ENCODE measurements at places on chromosomes 5 and 9.

- no peak for DNase-seq
These were observed 6.6 kb upstream of the CCDC187 start for GRCh38 chr9:136310273-136311030.

GRCh38 chr9:111925784-111926183, 29.2 kb downstream of the UGCG start:
- DNase-seq = no peak

DNA sequence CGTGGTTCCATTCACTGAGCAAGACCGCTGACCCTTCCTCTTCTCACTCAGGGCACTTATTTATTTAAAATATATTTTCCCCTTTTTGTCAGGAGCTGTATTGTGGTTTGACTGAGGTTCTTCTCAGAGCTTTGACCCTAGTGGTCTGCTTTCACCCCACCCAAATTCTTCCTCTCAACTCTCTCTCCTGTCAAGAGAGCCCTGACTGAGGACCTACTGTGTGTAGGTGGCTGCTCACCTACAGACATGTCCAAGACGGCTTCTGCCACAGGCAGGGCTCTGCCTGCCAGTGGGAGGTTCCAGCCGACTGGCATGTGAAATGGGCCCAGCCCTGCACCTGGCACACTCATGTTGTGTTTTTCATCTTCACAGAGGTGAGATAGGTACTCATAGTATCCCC, 5.2 kb downstream of the DCANP1 start:
- no peak for DNase-seq

- no peak for DNase-seq
These were observed 125.0 kb upstream of the NR5A1 start for GRCh38 chr9:124632077-124632621.

DNA sequence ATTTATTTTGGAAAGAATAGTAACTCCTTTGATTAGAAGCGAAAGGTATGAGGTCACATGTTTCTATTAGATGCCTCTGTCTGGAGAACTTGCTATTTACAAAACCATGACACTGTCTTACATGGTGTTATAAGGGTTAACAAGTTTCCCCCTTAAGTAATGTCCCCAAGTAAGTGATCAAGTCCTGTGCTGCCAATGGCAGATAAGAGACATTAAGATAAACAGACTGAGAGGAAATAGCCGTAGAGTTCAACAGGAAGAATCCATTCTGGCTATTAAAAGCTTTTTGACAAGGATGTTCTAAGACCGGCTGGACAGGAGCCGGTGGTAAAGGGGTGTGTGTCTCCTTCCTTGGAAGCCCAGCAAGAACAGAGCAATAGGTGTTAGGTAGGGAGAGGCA, 257.5 kb downstream of the GADD45G start:
- DNase-seq = no peak

DNA sequence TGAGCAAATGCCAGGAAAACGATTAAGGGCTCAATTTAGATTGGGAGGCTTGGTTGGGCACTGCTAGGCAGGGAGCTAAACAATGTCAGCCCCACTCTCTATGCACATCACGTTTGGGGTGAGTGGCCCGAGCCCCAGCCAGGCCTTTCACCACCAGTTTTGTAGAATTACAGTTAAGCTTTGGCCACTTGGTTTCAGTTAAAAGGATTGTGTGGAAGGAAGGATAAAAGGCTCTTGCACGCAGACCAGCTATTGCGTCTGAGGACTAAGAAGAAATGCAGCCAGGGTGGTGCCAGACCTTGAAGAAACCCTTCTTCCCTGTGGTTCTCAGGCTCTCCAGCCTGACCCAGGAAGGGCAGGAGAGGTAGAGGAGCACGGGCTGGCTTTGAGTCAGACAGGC, 125.3 kb upstream of the SLC44A1 start:
- DNase-seq = no peak

DNA sequence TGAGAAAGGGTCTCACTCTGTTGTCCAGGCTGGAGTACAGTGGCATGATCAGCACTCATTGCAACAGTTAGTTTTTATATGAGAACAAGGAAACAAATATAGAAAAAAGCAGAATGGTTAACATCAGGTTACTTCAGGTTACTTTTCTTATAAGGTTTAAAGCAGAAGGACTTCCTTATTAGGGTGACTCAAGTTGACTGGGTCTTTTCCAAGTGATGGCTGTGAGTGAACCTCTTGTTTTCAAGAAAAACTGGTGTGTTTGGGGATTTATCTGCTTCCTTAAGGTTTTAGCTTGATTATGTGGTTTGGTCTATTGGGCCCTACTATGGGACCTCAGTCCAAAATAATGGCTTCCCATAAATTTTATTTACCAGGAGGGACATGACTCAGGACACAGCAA, 99.2 kb downstream of the ARRDC3 start:
- peak; percentile 53 for DNase-seq

DNA sequence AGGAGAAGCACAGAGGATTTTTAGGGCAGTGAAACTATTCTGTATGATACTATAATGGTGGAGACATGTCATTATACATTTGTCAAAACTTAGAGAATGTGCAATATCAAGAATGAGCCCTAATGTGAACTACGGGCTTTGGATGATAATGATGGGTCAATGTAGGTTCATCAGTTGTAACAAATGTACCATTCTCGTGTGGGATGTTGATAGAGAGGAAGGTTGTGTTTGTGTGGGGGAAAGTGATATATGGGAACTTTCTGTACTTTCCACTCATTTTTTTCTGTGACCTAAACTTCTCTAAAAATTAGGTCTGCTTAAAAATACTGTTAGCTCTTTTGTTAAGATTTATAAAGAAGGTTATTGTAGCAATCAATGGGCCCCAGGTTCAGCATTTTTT, 138.9 kb downstream of the SPATA31D1 start:
- peak; percentile 0 for DNase-seq

GRCh38 chr5:54146916-54147315, 163.5 kb downstream of the ARL15 start:
- no peak for DNase-seq

- DNase-seq = no peak
These were observed 38.7 kb upstream of the SH3PXD2B start for GRCh38 chr5:172493002-172493401.

GRCh38 chr5:38574009-38574408, 17.6 kb upstream of the LIFR start:
- DNase-seq = no peak

DNA sequence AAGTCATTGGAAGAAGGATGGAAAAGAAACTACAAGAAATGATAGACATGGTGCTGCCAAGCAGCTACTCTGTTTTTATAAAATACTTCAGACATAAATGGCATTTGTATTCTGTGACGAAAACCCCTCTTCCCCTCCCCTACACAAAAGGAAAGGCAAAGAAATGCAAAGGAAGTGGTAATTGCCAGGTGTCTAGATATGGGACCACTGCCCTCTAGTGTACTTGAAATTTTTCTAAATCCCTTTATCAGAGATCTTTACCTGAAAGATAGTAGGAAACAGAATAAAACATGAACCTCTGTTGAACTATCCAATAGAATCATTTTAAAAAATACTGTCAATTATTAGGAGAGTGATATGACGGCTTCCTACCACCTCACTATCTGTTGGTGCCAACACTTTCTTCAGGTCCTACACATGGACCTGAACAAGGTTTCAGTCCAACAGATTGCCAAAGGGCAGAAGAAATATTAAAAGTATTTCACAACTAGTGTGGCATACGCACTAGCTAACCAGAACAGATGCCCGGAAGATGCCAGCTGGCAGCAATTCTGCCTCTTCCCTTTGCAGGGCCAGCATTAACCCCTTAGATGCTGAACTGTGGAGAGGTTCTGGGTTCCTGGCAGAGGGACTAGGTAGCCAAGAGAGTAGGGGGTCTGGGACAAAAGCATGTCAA, 104.1 kb downstream of the TSSK1B start:
- DNase-seq = no peak

- peak; percentile 11 for DNase-seq
These were observed 1603.4 kb downstream of the MAT2B start for GRCh38 chr5:165108809-165109208.

- no peak for DNase-seq
These were observed 13.1 kb upstream of the NCS1 start for GRCh38 chr9:130159057-130159456.

GRCh38 chr5:145908206-145908960, 28.0 kb upstream of the SH3RF2 start:
- DNase-seq = no peak

DNA sequence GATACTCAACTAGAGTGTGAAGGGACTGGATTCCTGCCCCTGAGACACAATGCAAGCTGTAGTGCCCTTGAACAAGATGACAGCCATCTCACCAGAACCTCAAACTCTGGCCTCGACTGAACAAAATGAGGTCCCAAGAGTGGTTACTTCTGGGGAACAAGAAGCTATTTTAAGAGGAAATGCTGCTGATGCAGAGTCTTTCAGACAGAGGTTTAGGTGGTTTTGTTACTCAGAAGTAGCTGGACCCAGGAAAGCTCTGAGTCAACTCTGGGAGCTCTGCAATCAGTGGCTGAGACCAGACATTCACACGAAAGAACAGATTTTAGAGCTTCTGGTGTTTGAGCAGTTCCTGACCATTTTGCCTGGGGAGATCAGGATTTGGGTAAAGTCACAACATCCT, 2.4 kb downstream of the ZNF483 start:
- no peak for DNase-seq

- DNase-seq = no peak
These were observed 13.8 kb downstream of the UGCG start for GRCh38 chr9:111910428-111910827.

DNA sequence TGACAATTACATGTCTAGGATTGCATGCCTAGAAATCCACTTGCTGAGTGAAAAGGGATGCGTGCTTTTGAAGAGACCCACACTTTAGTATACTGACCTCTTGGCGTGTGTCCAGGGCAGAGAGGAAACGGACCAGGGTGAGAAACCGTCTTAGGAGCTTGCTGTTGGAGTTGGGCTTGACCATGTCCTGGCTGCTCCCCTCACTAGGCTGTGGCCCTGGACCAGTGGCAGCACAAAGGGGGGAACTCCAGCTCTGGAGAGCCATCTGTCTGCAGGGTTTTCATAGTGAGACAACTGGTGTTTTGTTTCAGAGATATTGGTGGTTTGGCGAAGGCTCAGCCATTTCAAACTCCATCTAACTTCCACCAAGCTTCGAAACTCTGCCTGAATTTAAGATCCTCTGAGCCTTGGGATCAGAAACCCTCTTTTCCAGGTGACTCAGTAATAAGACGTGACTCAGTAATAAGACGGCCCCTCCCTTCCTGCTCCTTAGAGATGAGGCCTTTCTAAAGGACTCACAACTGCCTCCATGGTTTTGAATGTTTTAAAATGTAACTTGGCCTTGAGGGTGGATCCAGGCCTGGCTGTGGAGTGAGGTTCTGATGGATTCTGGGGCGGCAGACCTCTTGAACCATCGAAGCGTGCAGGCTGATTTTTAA, 165.8 kb downstream of the MELK start:
- no peak for DNase-seq

GRCh38 chr5:134506054-134507039, 19.1 kb upstream of the JADE2 start:
- DNase-seq = no peak

GRCh38 chr9:35073279-35073612, 821 bp upstream of the VCP start:
- DNase-seq = no peak

- DNase-seq = no peak
These were observed 208.4 kb upstream of the TBCA start for GRCh38 chr5:77984587-77984986.

- no peak for DNase-seq
These were observed 8.8 kb upstream of the SCGB3A1 start for GRCh38 chr5:180599981-180600553.

- DNase-seq = no peak
These were observed 107.4 kb upstream of the IFNE start for GRCh38 chr9:21589344-21590056.

DNA sequence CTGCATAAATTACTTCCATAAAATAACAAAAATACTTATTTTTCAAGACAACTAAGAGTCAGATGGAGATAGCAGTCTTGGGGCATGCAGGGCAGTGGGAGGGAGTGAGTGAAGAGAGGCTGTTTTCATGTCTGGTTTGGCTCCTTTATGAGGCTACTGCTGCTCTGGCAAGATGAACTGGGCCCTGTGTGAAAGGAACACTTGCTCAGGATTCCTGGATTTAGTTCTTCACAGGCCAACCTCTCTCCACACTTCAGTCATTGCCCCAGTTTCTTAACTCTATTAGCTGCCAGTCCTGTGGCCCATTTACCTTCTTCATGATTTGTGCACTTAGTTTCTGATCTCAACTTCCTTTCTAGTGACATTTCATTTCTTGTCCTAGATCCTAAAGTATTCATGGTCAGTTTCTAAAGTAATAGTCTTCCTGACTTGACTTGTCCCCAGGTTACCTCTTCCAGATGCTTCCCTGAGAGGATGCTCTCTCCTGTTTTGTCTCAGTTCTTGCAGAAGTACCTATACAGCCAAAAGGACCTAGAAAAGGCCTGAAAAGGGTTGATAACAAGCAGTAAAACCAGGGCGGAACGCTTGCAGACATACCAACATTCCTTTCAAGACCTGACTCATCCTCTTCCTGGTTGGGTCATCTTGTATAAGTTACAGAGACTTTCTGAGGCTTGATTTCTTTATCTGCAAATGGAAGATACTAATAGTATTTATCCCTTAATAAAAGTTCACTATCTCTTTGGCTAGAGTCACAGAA, 77.0 kb upstream of the ZFAND5 start:
- peak; percentile 71 for DNase-seq

DNA sequence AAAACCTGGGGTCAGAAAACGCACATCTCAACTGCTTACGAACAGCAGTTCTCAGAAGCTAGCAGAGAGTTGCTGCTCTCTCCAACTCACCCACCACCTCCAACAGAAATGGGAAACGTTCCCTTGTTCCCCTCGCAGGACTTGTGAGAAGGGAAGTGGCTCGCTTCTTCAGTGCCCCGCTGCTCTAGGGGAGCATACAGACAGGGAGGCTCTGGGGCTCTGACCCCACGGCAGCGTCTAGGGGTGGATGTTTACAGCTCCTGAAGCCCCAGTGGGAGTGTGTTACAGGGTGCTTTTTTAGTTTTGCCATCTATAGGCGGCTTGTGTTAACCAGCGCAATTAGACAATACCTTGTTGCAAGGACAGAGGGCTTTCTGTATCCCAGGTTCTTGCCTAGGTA, 267.7 kb upstream of the ACTBL2 start:
- DNase-seq = no peak

- no peak for DNase-seq
These were observed 24.3 kb upstream of the POMT1 start for GRCh38 chr9:131478421-131478868.

GRCh38 chr9:81682797-81683196, 6.5 kb downstream of the TLE1 start:
- peak; percentile 56 for DNase-seq

- peak; percentile 73 for DNase-seq
These were observed 212.7 kb downstream of the ESM1 start for GRCh38 chr5:54772684-54773083.

DNA sequence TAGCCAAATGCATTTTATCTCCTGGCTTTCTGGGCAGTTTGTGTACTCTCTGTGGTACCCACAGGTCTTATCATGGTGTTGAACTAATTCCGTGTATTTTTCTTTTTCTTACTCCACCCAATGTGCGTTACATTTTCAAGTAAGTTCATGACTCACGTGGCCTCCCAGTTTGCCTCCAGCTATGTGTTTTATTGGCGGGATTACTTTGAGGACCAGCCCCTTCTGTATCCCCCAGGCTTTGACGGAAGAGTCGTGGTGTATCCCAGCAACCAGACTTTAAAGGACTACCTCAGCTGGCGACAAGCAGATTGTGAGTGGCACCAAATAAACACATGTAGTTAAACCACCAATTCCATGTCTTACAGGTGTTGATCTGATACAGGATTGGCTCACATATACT, 3.2 kb downstream of the THG1L start:
- DNase-seq = no peak
